ENCODE measurements at places on chromosomes 2 and 18.

DNA sequence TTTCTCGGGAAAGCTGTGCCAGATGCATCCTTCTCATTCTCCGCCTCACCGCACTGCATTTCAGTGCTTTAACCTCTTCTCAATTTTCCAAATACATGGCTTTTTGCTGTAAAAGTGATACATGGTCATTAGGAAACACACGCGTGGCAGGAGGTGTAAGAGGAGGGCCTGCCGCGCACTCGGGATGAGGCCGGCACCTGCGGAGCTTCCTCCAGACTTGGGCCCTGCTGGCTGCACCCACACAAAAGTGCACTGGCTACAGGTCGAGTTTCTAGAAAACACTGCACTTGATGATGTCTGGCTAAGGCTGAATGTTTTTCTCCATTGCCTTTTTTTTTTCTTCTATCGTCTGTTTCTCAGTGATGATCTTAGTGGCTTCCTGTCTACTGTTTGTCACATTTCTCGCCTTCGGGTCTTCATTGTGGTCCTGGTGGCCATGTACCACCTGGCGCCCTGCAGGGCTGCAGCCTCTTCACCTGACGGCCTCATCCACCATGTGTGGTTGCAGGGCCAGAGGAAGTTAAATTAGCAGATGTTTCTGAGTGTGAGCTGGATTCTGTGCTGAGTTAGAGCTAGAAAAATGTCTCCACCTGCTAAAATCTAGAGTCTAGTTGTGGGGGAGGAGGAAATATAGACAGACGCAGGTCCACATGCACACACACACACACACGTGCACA, 7.6 kb downstream of the KCNG2 start:
- DNase-seq = no peak

DNA sequence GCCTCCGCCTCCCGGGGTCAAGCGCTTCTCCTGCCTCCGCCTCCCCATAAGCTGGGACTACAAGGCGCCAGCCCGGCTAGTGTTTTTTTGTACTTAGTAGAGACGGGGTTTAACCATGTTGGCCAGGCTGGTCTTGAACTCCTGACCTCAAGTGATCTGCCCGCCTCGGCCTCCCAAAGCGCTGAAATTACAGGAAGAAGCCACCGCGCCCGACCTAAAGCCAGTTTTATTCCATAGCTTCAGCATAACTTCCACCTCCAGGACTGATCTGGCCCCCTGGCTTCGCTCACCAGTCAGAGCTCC, 783 bp upstream of the TXNL4A start:
- DNase-seq = no peak

GRCh38 chr18:59906203-59906602, 6.4 kb downstream of the PMAIP1 start:
- no peak for DNase-seq

GRCh38 chr2:34734042-34734441, 1134.9 kb upstream of the FAM98A start:
- no peak for DNase-seq

DNA sequence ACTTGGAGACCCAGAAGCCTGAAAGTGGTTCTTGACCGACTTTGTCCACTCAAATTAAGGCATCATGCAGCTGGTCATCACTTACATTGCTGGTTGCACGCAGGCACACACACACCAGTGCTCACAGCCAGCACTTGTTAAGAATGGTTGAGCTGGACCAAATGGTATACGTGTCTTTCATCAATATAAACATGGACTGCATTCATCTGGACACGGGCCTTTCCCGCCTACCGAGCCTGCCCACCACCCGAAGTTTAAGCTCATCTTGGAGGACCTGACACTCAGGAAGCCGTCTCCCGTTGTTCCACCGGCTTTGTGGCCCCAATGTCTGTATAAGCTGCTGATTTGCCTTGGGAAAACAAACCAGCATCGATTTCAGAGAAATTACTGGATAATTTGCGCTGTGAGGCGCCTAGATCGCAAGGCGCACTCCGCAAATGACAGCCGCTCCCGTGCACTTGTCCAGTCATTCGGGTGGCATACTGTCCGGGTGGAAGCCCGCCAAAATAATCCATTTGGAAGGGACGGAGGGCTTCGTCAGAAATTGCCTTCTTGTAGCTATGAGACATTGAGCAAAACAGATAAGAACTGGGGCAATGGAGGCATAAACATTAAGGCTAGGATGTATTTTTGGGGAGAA, 40.1 kb upstream of the AKAIN1 start:
- peak; percentile 19 for DNase-seq

DNA sequence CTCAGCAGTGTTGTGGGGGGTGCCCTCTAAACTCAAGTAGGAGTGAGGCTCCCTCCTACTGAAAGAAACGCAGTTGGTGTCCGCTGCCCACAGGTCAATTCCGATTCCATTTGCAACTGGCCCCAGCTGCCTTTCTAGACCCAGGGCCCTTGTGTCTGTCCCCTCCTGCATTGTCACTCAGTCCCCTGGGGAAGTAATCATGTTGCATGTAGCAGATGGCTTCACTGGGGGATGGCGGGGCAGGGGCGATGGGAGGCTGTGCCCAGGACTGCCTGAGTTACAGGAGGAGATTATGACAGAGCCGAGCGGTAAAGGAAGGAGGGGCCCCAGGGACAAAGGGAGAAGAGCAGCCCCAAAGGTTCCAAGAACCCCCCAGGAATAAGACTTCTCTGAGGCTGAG, 62.5 kb upstream of the SH3RF3 start:
- DNase-seq = no peak

- no peak for DNase-seq
These were observed 17.0 kb upstream of the CD8A start for GRCh38 chr2:86807468-86808275.

- peak; percentile 44 for DNase-seq
These were observed 39.8 kb upstream of the AAK1 start for GRCh38 chr2:69683170-69683971.

DNA sequence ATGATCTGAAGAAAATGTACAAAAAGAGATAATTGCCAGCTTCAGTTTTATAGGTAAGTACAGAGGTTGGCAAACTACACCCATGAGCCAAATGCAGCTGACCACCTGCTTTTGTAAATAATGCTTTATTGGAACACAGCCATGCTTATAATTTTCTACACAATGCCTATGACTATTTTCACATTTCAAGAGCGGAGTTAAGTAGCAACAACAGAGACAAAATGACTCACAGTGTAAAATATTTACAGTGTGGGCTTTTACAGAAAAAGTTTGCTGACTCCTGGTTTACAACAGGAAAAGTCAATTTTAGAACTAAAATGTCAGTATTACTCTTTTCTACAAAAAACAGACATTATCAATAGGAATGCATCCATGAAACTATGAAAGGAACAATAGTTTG, 26.0 kb downstream of the CWC22 start:
- DNase-seq = no peak

DNA sequence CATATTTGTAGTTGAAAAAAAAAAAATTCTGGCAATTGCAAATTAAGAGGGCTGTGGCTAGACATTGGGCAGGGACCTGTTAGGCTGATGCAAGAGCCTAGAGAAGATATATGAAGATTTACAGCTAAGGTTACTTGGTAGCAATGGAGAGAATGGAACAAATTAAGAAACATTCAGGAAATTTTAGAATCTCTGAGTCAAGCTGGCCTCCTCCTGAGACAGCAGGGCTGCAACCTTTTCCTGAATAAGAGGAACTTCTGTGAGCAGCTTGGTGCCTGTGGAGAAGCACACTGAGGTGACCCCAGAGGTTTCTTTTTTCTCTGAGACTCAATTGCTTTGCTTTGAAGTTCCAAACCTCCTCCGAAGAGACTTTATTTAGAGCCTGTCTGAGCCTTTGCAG, 118.6 kb upstream of the LRATD1 start:
- DNase-seq = no peak

GRCh38 chr18:6057604-6058003, 162.3 kb upstream of the TMEM200C start:
- no peak for DNase-seq

DNA sequence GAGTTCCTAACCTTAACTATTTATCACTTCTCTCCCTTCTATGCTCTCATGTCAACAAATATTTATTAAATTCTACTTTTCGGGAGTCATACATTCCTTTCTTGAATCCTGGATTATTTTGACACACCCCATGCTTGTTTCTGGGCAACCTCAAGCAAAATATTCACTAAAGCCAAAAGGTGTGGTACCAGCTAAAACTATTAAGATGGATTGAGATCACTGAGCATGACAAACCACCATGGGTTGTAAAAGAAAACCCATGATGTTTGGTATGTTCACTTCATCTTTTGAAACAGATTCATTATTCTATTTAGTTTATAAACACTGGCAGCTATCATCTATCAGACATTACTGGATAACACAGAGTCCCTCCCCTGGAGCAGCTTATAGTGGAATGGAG, 32.5 kb downstream of the DPP4 start:
- no peak for DNase-seq

DNA sequence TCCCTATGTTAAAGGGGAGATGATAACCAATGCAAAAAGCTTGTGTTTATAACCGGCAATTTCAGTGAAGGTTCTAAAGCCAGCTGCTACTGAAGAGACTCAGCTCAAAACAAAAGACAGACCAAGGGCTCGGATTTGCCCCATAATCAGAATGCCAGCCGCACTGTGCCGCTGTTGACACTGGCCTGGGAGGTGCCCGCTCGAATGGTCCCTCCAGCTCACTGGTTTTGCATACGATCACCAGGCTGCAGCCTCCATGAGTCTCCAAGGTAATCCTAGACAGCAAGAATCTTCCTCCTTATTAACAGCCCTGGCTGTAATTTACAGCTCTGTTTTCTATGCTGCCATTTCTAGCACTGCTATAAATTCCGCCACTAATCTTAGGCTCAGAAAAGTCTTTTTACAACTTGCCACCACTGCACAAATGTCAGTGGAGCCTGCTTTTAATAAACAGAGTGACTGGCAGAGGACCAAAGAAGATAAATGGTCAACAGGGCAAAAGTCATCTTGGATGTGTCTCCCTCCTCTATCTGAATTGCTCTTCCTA, 155.7 kb upstream of the SH3BP4 start:
- DNase-seq = no peak

DNA sequence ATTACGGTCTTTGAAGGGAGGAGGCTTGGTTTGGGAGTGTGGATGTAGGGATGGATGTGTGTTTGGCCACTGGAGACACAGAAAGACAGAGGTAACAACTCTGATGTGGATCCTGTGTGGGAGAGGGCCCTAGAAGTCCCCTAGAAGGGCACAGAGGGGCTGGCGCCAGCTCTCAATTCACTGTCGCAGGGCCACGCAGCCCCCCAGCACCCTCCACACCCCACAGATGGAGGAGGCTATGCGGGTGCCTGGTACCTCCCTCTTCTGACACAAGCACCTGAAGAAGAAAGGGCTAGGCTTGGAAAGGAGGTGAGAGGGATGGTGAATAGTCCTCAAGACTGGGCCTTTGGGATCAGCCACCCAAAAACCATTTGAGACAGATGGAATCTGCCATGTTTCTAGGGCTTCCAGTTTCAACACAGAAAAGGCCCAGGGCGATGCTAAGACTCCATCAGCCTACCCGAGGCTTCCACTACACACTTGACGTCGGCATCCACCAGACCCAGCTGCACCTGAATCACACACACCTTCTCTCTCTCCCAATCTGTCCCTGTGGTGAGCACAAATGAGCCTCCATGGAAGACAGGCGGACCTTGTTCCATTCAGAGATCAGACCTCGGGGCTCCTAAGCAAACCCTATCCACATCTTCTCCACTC, 413.5 kb upstream of the HS6ST1 start:
- no peak for DNase-seq

DNA sequence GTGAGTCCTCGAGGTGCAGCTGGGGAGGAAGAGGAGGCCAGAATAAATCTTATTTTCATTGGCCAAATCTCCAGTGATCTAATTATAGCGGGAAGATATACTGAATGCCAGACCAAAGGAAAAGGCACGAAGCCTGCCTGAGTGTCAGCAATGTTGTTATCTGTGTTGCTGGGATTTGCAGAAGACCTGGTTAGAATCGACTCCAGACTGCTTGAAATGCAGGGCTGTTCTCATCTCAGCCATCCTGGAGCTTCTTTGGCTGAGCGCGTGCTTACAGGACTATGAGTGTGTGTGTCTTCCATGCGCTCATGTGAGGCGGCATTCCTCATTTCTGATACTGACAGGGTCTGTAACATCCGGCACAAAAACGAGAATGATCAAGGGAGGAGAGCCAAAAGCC, 81.2 kb downstream of the TSN start:
- DNase-seq = no peak

- DNase-seq = no peak
These were observed 533.8 kb upstream of the ACVR2A start for GRCh38 chr2:147311058-147311430.

GRCh38 chr18:8468921-8469335, 140.3 kb upstream of the RAB12 start:
- no peak for DNase-seq

- no peak for DNase-seq
These were observed 33.7 kb downstream of the ANKRD30B start for GRCh38 chr18:14781671-14782070.

DNA sequence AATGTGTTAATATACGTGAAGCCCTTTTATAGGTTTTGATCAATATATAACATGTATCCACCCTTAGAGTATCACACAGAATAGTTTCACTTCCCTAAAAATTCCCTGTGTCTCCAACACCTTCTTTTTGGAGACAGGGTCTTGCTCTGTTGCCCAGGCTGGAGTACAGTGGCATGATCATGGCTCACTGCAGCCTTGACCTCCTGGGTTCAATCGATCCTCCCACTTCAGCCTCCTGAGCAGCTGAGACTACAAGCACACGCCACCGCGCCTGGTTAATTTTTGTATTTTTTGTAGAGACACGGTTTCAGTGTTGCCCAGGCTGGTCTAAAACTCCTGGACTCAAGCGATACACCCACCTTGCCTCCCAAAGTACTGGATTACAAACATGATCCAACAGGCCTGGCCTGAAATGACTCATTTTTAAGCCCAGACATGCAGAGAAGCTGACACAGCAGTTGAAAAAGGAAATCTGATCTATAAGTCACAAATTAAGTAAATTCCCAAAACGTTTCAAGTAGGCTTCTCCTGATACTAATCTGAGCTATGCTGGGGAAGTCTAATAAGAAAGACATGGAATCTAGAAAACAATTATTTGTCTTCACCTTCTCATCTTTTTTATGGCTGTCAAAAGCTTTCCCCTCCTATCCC, 2.9 kb downstream of the DUSP11 start:
- DNase-seq = no peak

- DNase-seq = no peak
These were observed 35.0 kb upstream of the EVA1A start for GRCh38 chr2:75595541-75596395.

DNA sequence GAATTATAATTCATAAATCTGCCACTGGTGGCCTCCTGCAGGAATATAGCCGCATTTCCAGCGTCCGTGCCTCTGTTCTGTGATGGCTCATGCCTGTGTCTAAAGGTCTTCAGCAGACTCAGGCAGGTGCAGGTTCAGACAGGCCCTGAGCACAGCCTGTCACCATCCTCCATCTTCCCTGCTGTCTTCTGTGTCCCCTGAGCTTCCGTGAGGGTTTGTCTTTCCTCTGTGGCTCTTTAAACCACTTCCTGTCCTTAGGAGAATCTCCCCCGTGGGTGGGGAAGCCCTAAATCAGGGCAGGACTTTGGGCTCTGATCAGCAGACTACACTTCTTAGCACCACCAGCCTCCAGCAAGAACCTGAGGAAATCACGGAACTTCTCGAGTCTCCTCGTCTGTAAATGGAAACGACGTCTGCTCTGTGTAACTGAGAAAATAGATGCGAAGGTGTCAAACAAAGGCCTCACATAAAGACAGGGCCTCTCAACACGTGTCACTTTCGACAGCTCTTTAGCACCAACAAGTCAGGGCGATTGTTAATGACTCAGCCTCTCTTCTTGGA, 24.1 kb upstream of the NFATC1 start:
- DNase-seq = no peak
